ENCODE measurements at places on chromosomes 7 and 10.

GRCh38 chr10:131531265-131532190 lies 220.0 kb upstream of the TCERG1L start:
- no peak for DNase-seq

- no peak for DNase-seq
Observed at GRCh38 chr7:73668886-73669230, 1.2 kb downstream of the VPS37D start.

- DNase-seq, result no peak
Observed at GRCh38 chr10:49103761-49104160, 11.6 kb downstream of the VSTM4 start.

- DNase-seq, result peak; percentile 56
Observed at GRCh38 chr7:17986851-17987250, 40.8 kb downstream of the PRPS1L1 start.

GRCh38 chr10:80410578-80411145 lies 2.3 kb downstream of the PRXL2A start:
- no peak for DNase-seq

DNA sequence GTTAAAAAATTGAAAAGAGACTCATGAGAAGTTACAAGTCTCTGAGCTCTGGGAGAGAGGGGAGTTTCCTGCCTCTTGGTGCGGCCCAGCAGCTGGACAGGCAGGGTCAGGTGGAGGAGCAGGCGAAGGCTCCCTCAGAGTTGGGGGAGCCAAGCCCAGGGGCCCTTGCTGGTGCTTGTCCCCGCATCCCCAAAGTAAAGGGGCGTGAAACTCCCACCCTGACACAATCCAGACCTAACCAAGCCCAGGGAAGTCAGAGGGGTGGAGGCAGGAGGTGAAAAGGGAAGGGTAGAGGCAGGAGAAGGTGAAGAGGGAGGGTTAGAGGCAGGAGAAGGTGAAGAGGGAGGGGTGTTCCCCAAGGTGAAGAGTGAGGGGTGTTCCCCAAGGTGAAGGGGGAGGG lies 322.8 kb downstream of the GLRX3 start:
- no peak for DNase-seq

- peak; percentile 67 for DNase-seq
Observed at GRCh38 chr10:70694418-70695141, 22.3 kb downstream of the ADAMTS14 start.

DNA sequence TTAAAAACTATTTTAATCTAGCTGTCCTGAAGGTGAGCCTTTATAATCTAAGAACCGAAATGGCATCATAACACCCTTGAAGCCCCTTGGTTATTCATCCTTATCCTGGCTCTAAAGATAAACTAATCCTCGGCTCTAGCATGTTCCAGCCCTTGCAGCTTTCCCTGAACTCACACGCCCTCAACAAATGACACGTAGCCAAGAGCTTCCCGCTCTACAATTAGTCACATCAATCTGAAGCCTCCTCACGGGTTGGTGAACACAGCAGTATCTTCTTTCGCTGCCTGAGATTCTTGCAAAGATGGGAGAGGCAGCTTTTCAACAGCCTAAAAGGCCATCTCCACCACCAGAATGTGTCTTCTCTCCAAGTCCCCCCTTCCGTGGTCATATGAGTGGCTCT lies 4.1 kb downstream of the FRMD4A start:
- DNase-seq, result no peak

DNA sequence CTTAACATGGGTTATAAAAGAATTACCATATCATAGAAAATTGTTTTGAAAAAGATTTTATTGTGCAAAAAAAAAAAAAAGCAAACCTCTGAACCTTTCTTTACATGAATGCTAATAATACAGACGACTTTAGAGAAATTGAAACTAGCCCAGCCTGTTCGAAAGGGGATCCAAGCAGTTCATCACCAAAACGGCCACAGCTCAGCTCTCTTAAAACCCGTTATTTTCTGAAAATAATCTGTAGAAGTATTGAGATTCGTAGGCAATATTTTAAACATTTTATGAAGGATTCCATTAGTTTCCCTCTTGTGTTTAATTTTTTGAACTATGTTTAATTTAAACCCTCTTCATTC lies 9.9 kb upstream of the GSAP start:
- no peak for DNase-seq

DNA sequence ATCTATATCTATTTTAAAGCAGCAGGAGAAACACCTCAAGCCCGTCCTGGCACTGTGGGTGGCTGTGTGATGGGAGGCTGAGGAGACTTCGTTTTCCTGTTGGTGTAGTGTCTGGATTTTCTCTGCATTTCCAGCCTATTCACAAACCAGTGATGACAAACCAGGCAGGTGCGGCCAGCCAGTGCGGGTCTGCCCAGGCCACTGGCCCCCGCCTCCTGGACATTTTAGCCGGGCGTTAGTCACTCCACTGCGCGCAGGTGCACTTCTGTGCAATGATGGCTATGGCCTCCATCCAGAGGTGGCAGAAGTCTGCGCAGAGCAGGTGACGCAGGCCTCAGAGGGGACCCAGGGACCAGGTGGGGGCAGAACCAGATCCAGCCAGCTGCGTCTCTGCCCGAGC lies 64.9 kb upstream of the PITRM1 start:
- no peak for DNase-seq

GRCh38 chr10:58972576-58973234 lies 203.7 kb upstream of the PHYHIPL start:
- no peak for DNase-seq

DNA sequence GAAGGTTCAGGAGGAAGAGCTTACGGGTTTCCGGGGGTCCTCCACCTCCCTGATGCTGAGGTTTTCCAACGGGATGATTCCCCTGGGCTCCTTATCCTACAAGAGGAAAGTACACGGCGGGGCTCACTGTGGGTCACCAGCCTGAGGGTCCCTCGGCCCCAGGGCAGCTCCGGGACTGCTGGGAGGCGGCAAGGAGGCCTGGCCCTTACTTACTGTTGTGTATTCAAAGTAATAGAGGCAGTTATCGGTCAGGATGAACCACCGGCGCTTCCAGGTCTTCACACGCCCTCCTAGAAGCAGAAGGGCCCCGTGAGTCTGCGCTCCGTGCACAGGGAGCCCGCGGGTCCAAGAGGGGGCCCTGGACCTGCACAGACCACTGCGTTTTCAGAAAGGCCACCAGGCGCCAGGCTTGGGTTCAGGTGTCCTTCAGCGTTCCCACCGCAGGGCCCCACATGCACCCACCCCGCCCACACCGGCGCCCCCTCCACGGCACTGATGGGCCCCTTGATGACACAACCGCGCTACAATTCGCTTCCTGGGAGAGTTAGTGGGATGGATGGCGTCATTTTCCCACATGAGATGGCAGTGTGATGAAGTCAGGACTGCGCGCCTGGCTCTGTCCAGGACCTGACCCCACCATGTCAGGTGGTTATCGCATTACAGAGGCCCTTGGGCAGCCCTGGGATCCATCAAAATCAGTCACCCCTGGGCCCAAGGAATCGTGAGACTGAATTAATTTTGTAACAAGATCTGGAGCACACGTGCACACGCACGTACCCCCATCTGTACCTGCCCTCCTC lies 106.7 kb downstream of the CYTH3 start:
- DNase-seq, result no peak

- DNase-seq, result no peak
Observed at GRCh38 chr7:92731335-92732063, 104.9 kb downstream of the CDK6 start.

- peak; percentile 82 for DNase-seq
Observed at GRCh38 chr7:84372155-84372621, 177.6 kb upstream of the SEMA3A start.

GRCh38 chr7:17150018-17150417 lies 148.4 kb upstream of the AHR start:
- DNase-seq, result no peak

- DNase-seq, result no peak
Observed at GRCh38 chr10:6918305-6918704, 338.2 kb upstream of the PRKCQ start.

DNA sequence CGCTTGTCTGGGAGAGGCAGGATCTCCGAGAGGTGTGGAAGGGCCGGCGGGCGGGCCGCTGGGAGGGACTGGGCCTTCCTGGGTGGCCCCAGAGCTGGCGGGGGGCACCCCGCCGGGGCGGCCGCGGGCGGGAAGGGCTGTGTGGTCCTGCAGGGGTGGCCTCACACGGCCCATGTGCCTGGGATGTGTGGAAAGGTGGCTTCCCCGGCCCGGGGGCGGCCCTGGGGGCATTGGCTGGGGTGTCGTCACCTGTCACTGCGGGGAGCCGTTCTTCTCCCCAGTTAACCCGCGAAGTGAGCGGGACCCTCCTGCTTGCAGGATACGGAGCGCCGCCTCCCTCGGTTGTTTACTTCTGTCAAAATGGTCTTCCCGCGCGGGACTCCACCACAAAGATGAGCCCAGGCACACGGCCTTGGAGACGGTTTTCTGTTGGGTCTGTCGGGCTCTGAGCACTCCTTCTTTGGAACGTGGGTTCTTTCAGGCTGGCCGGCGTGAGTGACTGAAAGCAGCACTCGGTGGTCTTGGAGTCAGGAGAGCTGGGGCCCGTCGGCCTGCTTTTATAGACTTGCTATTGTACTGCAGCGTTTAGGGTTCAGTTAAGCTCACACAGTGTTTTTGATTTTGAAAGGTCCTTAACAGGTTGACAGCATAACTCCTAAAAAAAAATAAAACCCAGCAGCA lies 700 bp downstream of the SMC3 start:
- DNase-seq, result no peak

DNA sequence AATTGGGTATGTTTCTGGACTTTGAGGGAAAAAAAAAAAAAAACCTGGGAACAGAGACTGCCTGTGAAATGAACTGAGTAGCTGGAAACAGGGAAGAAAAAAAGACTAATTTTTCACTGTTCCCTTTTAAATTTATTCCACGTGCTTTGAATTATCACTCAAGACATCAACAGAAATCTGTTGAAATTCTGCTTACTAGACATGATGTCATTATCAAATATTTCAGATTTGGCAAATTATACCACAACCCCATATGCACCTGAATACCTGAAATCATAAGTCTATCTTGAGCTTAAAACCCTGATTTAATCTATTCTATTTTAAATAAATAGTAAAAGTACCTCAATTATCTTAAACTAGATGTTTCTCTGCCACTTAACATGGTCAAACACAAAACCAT lies 5.0 kb upstream of the REEP3 start:
- no peak for DNase-seq

DNA sequence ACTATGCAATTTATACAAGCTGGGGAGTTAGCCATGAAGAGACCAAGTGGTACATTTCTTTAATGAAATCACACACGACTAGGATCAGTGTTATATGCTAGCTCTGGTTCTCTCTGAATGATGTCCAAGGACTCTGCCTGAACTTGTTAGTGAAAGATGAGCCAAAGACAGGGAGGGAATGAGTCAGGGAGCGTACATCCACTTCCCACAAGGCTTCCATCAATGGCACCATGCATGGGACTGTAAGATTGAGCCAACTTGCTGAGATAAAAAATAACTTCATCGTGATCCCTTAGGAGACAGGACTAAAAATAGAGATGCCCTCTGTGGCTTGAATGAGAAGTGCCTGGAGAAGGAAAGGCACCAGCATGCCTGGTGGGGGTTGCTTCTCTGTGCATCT lies 629.7 kb downstream of the ACTR3B start:
- DNase-seq, result no peak

- DNase-seq, result no peak
Observed at GRCh38 chr10:131899695-131900349, 986 bp upstream of the PPP2R2D start.

GRCh38 chr7:157116762-157117161 lies 22.0 kb upstream of the UBE3C start:
- no peak for DNase-seq

DNA sequence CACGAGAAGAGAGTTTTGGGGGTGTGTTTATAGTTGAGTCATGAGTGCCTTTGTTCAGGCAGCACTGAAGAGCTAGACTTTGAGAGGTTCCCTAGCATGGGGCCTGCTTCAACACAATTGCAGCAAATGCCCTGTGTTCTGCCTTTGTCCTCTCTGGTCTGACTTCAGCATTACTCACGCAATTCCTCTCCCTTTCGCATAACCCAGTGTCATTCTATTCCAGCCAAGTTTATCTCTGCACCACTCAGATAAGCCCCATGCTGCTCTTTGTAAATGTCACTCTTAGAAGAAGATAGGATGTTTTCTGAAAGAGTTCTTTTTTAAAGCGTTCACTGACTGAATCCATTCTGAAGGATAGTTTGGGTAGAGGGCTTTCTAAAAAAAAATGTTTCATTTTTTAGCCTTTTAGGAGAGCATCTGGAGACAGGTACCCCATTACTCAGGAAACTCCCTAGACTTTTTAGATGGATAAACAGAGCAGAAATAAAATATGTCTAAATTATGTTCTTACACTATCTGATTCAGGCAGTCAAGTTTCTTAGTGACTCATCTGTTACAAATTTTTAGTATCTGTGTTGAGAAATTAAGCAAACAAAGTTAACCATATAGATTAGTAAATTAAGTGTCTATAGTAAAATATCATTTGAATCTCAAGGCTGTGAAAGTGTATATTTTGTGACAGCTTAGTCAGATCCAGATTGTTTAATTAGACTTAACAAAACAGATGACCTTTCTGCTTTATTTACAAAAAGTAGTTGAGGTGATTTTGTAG lies 318.5 kb downstream of the GPR158 start:
- DNase-seq, result no peak

DNA sequence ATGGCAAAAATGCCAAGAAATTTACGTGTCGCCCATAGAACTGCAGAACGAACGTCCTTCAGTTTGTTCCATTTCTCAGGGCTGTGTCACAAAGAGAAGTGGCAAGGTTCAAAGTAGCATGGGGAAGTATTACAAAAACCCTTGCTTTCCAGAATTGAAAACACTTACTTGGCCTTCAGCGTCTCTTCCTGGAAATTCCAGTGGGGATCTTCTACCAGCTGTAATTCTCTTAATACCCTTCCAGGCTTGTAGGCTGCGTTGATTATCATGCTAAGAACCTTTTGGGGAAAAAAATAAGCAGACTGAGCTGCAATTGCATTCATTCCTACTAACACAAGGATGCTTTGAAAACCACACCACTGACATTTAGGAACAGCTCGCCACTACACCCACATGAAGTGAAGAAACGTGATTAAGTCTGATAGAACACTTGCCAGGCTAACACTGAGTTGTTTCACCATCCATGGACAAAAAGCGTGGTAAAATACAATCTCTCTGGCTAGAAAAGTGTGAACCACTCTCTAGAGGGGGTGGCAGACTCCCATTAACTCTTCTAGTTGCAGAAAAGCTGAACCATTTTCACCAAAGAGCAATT lies 222.3 kb downstream of the SFMBT2 start:
- no peak for DNase-seq

DNA sequence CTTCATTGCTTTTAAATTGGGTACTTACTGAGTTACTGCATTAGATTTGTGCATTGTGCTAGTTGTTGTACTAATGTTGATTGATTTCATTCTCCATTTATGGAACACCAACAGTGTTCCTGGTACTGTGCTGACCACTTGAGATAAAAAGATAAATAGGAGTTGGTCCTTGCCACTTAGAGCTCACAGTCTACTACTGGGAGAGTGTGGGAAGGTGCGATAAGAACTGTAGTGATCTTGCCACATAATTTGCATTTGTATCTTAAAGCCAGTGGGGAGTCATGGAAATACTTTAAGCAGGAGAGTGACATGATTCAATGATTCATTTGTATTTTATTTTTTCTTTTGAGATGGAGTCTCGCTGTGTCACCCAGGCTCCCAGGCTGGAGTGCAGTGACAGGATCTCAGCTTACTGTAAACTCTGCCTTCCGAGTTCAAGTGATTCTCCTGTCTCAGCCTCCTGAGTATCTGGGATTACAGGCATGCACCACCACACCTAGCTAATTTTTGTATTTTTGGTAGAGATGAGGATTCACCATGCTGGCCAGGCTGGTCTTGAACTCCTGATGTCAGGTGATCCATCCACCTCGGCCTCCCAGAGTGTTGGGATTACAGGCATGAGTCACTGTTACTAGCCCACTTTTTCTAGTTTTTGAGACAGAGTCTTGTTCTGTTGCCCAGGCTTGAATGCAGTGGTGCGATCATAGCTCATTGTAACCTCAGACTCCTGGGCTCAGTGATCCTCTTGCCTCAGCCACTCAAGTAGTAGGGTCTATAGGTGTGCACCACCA lies 51.2 kb upstream of the TMEM248 start:
- DNase-seq, result no peak

Data from GM04504 (cell line).